Central memory CD4-positive, alpha-beta T cell (primary cell): ENCODE measurements at places on chromosomes 3 and 15.

DNA sequence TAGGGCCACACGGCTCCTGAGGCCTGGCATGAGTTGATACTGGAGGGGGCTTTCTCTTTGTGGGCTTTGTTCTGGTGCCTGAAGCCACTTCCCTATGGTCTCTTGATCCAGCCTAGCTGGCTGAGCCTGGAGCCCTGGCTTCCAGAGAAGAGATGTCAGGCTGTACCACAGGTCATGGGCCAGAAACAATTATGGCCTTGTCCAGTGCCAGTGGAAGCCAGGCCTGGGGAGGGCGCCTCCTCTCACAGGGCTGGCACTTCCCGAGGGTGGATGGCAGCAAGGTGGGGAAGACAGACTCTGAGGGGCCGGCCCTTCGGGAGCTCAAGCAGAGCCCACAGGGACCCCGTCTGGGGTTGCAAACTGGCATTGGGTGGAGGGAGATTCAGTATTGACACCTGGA lies 34.9 kb upstream of the ACAD9 start:
- DNase-seq, result no peak

GRCh38 chr3:100310355-100310965 lies 24.1 kb upstream of the NIT2 start:
- DNase-seq, result no peak

- DNase-seq, result no peak
Measured at GRCh38 chr3:35664460-35664919, 25.2 kb downstream of the ARPP21 start.

DNA sequence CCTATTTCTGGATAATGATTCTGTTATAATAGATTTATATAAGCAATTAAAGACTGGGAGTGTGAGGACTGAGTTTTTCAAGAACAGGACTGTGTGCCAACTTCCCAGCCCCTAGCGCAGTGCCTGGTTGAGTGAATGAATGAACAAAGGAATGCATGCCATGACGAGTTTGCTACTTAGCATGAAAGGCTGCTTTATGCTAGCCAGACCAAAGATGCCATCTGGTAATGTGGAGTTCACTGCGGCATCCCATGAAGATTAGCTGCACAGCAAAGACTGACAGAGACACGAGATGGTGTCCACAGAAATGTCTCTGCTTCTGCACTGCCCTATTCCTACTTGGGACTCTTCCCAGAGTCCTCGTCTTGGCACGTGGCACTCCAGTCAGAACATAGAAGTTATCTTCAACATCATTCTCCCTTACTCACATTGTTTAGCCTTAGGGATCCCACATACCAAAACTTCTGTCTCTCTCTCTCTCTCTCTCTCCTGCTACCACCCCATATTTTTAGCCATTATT lies 283.9 kb upstream of the CTNNB1 start:
- no peak for DNase-seq

- DNase-seq, result no peak
Measured at GRCh38 chr15:68366314-68366713, 65.6 kb downstream of the ITGA11 start.

- no peak for DNase-seq
Measured at GRCh38 chr3:195025884-195026200, 245.1 kb downstream of the XXYLT1 start.

DNA sequence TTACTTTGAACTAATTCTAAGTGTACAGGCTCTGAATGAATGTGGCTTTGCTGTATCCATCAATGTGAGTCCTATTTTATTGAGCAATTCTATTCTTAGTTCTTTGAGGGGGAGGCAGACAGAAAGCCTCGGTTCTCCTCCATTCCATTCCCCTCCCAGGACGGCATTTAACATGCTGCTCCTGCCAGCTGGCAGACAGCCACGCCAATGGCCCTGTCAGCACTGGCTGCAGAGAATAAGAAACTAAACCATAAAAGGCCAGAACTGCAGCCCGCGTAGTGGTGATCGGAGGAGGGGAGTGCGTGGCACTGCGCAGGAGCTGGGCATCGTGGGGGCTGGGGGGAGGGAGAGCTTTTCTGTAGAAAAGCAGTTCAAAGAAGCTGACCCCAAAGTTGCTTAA lies 76.0 kb upstream of the HACD2 start:
- no peak for DNase-seq

DNA sequence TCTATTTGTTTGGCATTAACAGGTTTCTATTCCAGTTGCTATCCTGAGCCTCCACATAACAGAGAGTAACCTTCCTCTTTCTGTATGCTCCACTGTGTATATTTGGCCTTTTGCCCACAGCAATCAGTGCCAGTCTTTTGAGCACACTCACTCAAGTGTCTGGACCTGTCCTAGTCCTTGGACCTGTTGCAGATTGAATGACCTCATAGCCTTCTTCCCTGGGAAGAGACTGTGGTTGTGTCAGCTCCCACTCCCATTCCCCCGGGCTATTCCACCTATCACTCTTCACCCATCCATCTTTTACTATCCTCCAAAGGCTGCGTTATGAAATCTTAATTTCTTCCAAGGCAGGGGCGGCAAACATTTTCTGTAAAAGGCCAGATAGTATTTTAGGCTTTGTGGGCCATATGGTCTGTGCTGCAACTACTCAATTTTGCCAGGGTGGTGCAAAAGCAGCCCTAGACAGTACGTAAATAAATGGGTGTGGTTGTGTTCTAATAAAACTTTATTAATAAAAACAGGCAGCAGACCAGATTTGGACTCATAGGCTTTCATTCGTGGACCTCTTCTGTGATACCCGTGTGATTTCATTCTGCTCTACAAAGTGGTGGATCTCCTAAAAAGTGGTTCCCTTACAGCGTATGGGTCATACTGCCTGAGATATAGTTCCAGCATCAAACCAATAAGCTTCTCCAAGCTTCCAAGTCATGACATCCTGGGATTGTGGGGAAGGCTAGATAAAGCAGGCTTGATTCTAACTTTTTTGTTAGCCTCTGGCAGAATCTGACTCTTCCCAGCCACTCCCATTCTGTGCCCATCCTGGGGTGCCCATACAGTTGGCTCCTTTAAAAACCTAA lies 57.4 kb downstream of the CDAN1 start:
- DNase-seq, result no peak

DNA sequence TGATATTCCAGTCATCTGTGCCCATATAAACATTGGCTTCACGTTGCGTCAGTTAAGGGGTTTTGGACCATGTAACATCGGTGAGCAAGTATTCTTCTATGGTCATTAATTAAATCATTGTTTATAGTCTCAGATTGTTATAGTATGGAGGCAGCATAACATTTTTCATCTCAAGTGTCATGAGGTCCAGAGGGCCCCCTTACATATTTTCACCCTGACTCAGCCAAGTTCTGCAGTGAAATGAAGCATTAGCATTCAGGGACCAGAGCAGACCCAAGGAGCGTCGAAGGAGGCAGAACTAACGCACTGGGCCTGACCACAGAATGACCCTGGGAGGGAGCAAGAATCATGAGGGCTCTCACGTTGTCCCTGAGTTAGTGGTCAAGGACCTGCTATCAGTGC lies 171.5 kb downstream of the LRTM1 start:
- no peak for DNase-seq

GRCh38 chr3:112013784-112014143 lies 15.0 kb downstream of the TAGLN3 start:
- no peak for DNase-seq

- no peak for DNase-seq
Measured at GRCh38 chr15:62799919-62800318, 242.6 kb upstream of the TPM1 start.

GRCh38 chr3:140143367-140144069 lies 208.5 kb downstream of the CLSTN2 start:
- no peak for DNase-seq

- no peak for DNase-seq
Measured at GRCh38 chr3:195696632-195697278, 24.0 kb upstream of the MUC20 start.

- DNase-seq, result no peak
Measured at GRCh38 chr3:152688313-152688712, 146.6 kb upstream of the P2RY1 start.

DNA sequence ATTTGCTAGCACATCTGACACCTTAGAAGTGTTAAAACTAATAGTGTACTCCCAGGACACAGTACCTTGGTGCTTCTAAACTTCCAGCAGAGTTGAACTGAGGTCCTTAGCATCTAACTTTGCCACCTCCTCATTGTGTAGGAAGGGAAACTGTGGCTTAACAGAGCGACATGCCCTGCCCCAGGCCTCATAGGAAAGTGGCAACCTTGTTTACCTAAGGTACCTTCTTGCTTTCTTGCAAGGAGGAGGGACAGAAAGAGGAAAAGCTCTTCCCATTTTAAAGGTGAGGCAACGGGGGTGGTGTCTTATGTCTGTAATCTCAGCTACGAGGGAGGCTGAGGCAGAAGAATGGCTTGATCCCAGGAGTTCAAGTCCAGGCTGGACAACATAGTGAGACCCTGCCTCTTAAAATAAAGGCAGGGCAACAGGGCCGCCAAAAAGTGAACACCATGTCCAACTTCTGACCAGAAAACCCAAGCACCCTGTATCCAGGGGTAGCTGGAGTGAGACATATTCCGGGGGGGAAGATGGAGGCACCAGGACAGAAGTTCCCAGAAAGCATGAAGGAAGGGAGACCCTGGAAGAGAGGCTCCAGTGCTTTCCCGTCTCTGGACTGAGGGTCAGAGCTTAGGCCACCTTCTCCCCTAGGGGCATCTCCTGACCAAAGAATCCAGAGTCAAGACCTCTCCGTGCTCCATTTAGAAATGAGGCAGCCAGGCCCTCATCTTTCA lies 540 bp upstream of the KLHL40 start:
- DNase-seq, result no peak

GRCh38 chr3:61186030-61186429 lies 65.2 kb downstream of the FHIT start:
- DNase-seq, result no peak

- DNase-seq, result peak; percentile 81
Measured at GRCh38 chr3:129481766-129482332, 41.8 kb downstream of the IFT122 start.

GRCh38 chr3:23252122-23252521 lies 49.0 kb downstream of the UBE2E2 start:
- DNase-seq, result no peak

GRCh38 chr3:42159706-42160472 lies 68.7 kb downstream of the TRAK1 start:
- DNase-seq, result peak; percentile 16

- no peak for DNase-seq
Measured at GRCh38 chr15:37057831-37058230, 42.5 kb downstream of the MEIS2 start.

- no peak for DNase-seq
Measured at GRCh38 chr15:56460947-56461346, 4.0 kb downstream of the MNS1 start.

DNA sequence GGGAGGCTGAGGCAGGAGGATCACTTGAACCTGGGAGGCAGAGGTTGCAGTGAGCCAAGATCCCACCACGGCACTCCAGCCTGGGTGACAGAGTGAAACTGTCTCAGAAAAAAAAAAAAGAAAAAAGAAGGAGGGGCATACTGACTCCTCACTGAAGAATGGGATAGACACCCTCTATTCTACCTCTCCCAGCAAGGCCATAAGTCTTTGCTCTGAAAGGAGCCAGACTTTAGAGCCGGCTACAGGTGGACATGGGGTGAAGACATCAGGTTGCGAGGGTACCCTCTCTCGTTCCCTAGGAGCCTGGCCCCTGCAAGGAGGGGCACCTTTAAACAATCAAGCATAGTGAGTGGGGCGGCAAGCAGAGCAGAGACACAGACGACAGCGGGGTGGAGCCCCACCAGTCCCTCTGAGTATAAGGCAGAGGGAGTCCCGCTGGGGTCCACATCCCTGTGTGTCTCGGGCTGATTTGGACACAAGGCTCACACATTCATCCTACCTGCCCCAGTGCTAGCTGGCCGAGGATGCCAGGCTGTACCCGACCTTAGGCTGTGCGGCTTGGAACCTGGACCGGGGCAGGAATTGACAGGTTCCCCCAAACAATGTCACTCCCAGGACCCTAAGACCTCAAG lies 1.1 kb downstream of the GRAMD2A start:
- no peak for DNase-seq

DNA sequence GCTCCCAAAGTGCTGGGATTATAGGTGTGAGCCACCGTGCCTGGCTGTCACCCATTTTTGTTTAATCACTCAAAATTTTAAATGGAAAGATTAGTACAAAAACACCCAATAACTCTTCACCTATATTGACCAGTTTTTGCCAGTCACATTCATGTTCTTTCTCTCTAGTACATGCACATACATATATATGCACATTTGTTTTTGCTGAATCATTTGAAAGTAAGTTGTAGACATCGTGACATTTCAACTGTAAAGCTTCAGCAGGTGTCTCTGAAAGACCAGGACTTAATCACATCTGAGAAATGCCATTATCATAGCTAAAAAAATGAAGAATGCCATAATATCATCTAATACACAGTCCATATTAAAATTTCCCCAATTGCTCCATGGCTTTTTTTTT lies 6.5 kb upstream of the SEMA4B start:
- DNase-seq, result no peak

DNA sequence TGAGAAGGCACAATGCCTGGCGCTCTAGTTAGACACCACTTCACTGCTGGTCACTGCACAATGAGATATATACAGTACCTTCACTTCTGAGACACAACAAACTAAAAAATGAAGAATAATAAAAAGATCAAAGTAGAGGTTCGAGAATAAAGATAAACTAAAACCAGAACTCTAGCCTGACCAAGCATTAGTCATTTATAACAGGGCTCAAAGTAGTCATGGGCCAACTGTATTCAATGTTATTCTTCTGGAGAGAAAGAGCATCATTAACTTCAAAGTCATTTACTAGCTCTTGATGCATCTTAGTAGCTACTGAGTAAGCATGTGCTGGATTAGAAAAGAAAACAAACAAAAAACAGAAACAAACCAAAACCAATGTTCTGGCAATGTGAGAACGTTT lies 145.2 kb downstream of the SSR3 start:
- DNase-seq, result no peak

DNA sequence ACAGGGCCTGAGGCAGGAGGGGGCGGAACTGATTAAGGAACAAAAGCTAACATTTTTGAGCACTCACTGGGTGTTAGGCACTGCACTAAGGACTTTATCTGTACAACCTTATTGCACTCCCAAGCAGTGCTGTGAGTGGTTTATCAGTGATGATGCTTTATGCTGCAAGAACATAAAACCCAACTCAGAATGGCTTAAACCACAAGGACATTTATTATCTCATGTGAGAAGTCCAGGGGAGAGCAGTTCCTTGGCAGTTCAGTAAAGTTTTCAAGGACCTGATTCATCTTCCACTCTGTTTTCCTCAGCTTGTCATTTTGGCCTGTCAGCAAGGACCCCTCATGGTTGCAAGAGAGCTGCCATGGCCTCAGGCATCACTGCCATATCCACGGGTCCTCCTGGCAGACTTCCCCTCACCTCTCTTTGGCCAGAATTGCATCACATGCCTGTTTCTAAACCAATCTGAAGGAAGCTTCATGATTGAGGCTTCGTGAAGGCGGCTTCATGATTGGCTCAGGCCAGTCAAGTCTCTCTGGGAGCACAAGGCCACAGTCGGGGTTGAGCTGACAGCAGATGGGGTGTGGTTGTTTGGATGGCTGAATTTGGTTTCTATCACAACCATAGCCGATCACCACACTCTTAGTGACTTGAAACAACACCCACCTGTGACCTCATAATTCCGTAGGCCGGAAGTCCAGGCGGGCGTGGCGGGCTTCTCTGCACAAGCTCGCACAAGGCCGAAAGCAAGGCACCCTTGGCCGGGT lies 15.8 kb downstream of the EFCC1 start:
- DNase-seq, result peak; percentile 68
